Nephron progenitor cell (in vitro differentiated cells): ENCODE measurements at places on chromosomes 7 and 10.
A peak's percentile ranks its signal among the peaks of the same experiment; 100 is the strongest.

GRCh38 chr10:99276848-99277486 lies 41.3 kb upstream of the HPSE2 start:
- H3K4me3 ChIP-seq = no peak overlapping the region
- no peaks in the 10 kb centered on the region for H3K4me1 ChIP-seq
- H3K27me3 ChIP-seq = peaks cover 9% of the 10 kb centered on the region
- H3K36me3 ChIP-seq = no peaks in the 10 kb centered on the region

DNA sequence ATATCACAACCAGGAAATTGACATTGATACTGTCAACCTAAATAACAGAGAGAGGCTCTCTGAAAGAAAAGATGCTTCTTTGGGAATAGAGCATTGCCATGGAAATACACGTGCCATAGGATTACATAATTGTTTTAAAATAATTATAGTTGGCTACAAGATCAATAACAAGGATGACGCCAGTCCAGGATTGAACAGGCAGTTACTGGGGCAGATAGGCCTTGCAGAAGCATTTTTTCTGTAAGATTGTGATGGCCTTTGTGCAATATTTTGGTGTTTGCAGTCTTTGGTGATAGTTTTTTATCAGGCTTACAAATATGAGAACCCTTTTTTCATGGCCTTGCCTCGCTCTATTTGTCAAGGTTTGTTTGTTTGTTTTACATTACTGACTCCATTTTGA lies 10.5 kb downstream of the ACADSB start:
- peaks cover 10% of the 10 kb centered on the region for H3K36me3 ChIP-seq
- peaks cover 3% of the 10 kb centered on the region for H3K4me1 ChIP-seq
- DNase-seq = no peak
- no peak overlapping the region for H3K4me3 ChIP-seq

DNA sequence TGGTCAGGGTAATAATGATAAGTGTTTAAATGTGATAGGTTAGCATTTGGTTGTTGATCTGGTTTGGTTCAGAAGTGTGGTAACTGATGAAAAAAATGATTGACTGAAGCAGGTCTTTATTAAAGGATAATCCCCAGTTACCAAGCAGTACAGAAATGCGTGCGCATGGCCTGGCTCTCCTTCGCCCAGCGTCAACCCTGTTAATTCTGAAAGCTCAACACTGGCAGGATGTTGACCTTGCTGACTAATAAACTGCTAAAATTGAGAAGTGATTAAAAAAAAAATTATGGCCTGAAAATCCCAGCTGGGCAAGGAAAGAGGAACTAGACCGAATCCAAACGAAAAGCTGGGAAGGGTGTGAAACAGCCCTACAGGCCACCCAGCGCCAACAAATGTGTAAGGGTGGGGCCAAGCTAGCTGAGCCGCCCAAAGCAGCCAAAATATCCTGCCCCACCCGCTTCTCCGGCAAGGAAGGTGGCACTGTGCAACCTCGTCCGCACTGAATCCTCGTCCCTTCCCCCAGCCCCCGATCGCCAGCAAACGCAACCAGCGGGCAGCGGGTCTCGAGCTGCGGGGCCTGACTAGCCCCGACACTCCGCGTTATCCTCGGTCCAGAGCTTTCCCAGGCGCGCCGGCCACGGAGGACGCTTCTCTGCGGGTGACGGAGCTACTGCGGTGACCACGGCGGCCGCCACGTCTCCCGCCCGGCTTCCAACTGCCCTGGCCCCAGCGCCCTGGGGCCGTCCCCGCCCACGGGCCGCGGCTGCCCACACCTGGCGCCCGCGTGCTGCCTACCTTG lies 561 bp downstream of the SHTN1 start:
- peak; percentile 66 for DNase-seq
- H3K36me3 ChIP-seq = no peaks in the 10 kb centered on the region
- no peak overlapping the region for H3K27ac ChIP-seq

- no peaks in the 10 kb centered on the region for H3K27me3 ChIP-seq
- DNase-seq = no peak
- H3K4me3 ChIP-seq = no peak overlapping the region
Observed at GRCh38 chr7:7830122-7830878, 111.9 kb upstream of the RPA3 start.
